ENCODE measurements at places on chromosomes 11 and 22. TPM values are rescaled to one million over a fixed set of nuclear protein-coding genes. Genes with fewer than 3 reads are reported as not detected.

DNA sequence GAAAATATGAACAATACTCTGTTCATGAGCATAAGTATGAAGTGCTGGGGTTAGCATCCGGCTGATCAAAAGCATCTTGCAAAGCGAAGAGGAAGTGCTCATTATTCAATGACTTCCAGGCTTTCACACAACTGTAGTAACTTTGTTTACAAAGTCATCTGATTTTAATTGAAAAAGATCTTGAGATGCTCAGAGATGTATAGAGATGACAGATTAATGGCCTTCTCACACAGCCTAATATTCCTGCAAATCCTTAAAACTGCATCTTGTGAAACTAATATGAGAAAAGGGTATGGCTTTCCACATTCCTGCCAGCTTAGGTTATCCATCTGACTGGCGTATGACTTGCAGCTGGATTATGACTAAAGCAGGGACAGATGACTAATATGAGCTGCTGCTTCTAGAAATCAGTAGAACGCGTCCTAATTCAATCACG lies 125.4 kb downstream of the CASP12 start:
- DNase-seq, result no peak
- H3K27ac ChIP-seq, result no peak overlapping the region
- H3K4me1 ChIP-seq, result peaks cover 15% of the 10 kb centered on the region
- H3K4me3 ChIP-seq, result no peak overlapping the region
- H3K27me3 ChIP-seq, result no peaks in the 10 kb centered on the region

GRCh38 chr11:9726321-9727022 lies 62.6 kb downstream of the SWAP70 start:
- no peak overlapping the region for H3K4me3 ChIP-seq
- H3K27ac ChIP-seq, result no peak overlapping the region
- no peak for DNase-seq
- no peaks in the 10 kb centered on the region for H3K27me3 ChIP-seq

GRCh38 chr11:69477086-69477485 lies 4.4 kb upstream of the LINC01488 start:
- H3K4me3 ChIP-seq, result no peak overlapping the region
- no peaks in the 10 kb centered on the region for H3K4me1 ChIP-seq

DNA sequence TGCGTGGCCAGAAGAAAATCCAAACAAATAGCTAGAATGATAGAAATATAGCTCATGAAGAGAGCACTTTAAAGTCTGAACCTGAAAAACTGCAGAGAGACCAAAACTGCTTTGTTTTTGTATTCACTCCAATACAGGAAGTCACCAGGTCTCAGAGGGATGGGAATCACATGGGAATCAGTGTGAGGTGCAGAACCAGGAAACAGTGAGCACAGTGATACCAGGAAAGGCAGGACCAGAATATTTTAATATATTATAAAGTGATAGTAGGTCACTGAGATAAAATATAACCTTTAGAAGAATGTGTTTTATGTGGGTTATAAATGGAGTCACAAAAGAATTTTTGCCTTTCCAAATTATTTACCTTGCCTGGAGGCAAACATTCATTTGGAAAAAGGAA lies 277.3 kb downstream of the CASP12 start:
- H3K36me3 ChIP-seq, result peaks cover 3% of the 10 kb centered on the region
- H3K4me1 ChIP-seq, result peaks cover 21% of the 10 kb centered on the region
- no peak overlapping the region for H3K4me3 ChIP-seq
- H3K27ac ChIP-seq, result no peak overlapping the region

DNA sequence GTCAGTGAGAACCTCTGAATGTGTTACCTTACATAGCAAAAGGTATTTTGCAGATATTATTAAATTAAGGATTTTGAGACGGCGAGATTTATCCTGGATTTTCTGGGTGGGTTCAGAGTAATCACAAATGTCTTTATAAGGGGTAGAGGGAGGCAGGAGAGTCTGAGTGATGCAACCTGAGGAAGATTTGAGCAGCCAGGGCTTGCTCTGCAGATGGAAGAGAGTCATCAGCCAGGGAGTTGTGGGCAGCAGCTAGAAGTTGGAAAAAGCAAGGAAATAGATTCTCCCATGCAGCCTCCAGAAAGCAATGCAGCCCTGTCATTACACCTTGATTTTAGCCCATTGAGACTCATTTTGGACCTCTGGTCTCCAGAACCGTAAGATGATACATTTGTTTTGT lies 4.1 kb upstream of the WDR74 start:
- DNase-seq, result no peak
- no peak overlapping the region for H3K4me3 ChIP-seq
- H3K27me3 ChIP-seq, result no peaks in the 10 kb centered on the region
- peaks cover 15% of the 10 kb centered on the region for H3K4me1 ChIP-seq

DNA sequence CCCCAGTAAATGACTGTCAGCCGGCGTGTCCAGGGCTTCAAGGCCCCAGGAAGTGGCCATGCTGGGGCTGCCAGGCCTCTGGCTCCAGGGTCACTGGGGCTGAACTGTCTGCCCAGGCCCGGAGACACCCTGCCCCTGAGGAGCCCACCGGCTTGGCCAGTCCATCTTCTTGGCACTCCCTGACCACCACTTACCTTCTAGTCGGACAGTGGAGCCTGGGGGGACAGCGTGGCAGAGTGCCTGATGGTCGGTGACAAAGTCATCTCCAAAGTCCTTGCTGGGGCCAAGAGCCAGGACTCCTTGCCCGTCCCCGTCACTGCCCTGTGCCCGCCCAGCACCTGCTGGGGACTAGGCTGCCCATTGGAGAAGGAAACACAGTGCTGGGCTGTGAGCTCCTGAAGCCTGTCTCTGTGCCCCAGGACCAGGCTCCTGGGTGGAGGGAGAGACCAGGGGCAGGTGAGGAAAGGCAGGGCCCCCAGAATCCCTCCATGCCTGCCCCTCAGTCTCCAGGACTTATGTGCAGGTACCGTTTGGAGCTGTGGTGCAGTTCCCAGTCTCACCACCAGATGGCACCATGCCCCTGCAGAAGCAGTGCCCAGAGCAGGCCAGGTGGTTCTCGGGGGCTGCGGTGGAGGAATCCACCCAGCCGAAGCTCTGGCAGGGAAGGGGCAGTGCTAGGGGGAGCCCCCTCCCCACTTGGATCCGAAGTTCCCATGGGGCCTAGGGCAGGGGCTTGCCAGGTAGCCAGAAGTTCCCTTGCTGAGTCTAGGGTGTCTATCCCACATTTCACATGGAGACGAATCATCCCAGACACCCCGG lies 6.0 kb upstream of the CCDC188 start:
- no peak overlapping the region for H3K27ac ChIP-seq
- H3K4me1 ChIP-seq, result peaks cover 2% of the 10 kb centered on the region
- H3K27me3 ChIP-seq, result no peaks in the 10 kb centered on the region
- no peak overlapping the region for H3K4me3 ChIP-seq
- no peaks in the 10 kb centered on the region for H3K36me3 ChIP-seq

- H3K27me3 ChIP-seq, result no peaks in the 10 kb centered on the region
- H3K27ac ChIP-seq, result peak overlapping the region; percentile 45
- H3K4me3 ChIP-seq, result peak overlapping the region; percentile 96
- H3K36me3 ChIP-seq, result peaks cover 40% of the 10 kb centered on the region
- no peak for DNase-seq
Measured at GRCh38 chr11:33158596-33159275, 2.5 kb downstream of the CSTF3 start.

- H3K4me3 ChIP-seq, result peak overlapping the region; percentile 64
- peak overlapping the region; percentile 95 for H3K27ac ChIP-seq
- H3K27me3 ChIP-seq, result no peaks in the 10 kb centered on the region
- peaks cover 43% of the 10 kb centered on the region for H3K36me3 ChIP-seq
- peak; percentile 81 for DNase-seq
- H3K4me1 ChIP-seq, result peaks cover 95% of the 10 kb centered on the region
Measured at GRCh38 chr11:64864473-64865285, 13.7 kb downstream of the EHD1 start.

DNA sequence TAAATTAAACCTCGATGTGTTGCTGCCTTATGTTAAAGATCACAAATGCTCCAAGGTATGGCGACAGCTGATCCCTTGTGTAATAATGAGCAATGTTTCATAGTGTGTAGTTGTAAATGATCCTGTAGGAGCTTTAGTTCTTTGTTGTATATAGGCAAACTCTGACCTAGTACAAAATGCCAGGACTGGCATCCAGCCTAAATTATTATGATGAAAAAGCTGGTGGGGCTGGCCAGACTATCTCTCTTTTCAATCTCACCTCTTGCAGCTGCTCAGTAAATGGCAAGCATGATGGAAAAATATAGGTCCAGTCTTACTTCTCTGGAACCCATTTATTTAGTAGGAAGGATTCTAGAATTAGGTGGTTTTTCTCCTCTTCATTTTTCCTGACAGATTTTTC lies 345.1 kb upstream of the C11orf87 start:
- no peak overlapping the region for H3K4me3 ChIP-seq
- no peak overlapping the region for H3K27ac ChIP-seq
- no peaks in the 10 kb centered on the region for H3K27me3 ChIP-seq
- no peaks in the 10 kb centered on the region for H3K36me3 ChIP-seq
- no peak for DNase-seq
- H3K4me1 ChIP-seq, result no peaks in the 10 kb centered on the region

- DNase-seq, result no peak
- H3K27ac ChIP-seq, result no peak overlapping the region
- no peak overlapping the region for H3K4me3 ChIP-seq
- H3K4me1 ChIP-seq, result no peaks in the 10 kb centered on the region
Measured at GRCh38 chr22:44213489-44214043, 32.8 kb downstream of the PARVG start.

DNA sequence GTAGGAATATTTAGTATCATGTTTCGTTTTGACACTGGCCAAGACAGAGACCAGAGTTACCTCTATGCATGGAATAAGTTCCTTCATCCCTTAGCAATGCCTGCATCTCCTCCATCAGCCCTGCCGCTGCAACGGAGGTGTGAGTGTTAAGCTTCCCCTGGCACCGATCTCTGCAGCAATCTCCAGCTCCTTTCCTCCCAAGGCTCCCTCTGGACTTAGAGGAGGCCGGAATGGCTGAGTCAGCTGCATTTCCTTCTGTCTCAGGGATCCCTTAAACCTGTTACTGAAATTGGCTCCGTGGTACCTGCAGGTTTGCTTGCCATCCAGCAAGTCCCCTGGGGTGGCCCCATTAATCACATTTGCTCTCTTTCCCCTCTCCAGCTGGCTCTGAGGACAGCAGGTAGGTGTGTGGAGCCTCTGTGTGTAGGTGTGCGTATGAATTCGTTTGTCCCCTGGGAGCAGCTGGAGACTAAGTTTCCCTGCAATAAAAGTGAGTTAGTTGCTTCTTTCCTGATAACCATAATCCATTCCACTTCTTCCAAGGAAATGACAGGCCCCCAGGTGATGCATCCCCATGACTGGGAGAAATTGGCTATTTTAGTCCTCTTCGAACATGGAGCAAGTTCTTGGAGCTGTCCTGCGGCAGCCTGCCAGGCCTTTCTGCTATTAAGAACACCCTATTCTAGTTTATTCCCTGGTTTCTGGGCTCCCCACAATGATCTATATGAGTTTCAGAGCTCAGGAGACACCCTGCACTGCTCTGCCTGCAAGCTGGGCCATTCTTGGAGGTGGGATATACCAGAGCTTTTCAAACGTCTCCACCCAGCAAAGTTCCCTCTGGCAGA lies 457.2 kb upstream of the CADM1 start:
- no peaks in the 10 kb centered on the region for H3K4me1 ChIP-seq
- no peak overlapping the region for H3K27ac ChIP-seq
- H3K4me3 ChIP-seq, result no peak overlapping the region

- H3K27me3 ChIP-seq, result no peaks in the 10 kb centered on the region
- DNase-seq, result no peak
- no peak overlapping the region for H3K27ac ChIP-seq
- peaks cover 19% of the 10 kb centered on the region for H3K4me1 ChIP-seq
- no peak overlapping the region for H3K4me3 ChIP-seq
Measured at GRCh38 chr11:35257281-35257680, 118.3 kb downstream of the CD44 start.

GRCh38 chr11:72235351-72236057 lies 8.5 kb downstream of the PHOX2A start:
- peaks cover 6% of the 10 kb centered on the region for H3K4me1 ChIP-seq
- peaks cover 12% of the 10 kb centered on the region for H3K27me3 ChIP-seq
- H3K4me3 ChIP-seq, result no peak overlapping the region
- H3K36me3 ChIP-seq, result peaks cover 14% of the 10 kb centered on the region
- H3K27ac ChIP-seq, result no peak overlapping the region
- no peak for DNase-seq

DNA sequence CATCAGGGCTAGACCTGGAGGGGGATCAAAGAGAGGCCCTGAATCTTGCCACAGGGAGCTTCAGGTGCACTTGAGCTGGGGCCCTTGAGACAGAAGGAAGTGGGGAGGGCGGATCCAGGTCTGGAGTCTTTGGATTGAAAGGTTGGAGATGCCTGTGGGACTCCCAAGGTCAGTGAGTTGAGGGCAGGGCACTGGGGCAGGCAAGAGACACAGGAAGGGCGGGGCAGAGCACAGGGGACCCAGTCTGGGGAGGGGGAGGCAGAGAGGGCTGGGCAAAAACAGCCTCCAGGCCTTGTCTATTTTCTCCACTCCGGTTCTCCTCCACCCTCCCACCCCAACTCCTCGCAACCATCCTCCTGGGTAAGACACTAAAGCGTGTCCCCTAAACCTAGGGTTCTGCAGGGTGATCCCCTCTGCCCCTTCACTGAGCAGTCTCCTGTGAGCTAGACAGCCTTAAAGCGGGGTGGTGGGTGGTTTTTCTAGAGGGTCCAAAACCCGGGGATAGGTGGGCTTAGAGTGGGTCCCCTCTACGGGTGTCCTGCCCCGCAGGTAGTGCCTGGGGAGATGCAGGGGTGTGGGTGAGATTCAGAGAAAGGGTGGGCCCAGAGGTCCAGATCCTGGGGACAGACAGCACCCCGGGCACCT lies 38.6 kb upstream of the CELSR1 start:
- no peaks in the 10 kb centered on the region for H3K27me3 ChIP-seq
- DNase-seq, result peak; percentile 11
- peak overlapping the region; percentile 55 for H3K27ac ChIP-seq
- H3K36me3 ChIP-seq, result no peaks in the 10 kb centered on the region
- peak overlapping the region; percentile 73 for H3K4me3 ChIP-seq

DNA sequence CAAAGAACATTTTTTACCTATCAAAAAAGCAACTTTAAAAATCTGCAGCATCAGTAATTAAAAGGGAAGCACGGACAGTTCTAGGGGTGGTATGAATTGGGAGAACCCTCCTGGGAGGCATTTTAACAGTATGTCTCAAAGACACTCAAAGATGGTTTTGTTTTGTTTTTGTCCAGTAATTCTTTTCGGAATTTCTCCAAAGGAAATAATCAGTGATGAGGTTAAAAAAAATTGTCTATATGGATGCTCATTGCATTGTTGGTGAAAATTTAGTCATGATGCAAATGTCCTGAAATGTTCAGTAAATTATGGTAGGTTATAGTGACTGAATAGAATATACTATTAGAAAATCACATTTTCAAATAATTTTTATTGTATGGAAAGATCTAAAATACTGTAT lies 115.1 kb downstream of the ATXN10 start:
- no peak for DNase-seq
- no peaks in the 10 kb centered on the region for H3K4me1 ChIP-seq
- no peak overlapping the region for H3K27ac ChIP-seq
- H3K36me3 ChIP-seq, result peaks cover 20% of the 10 kb centered on the region
- no peak overlapping the region for H3K4me3 ChIP-seq

GRCh38 chr22:31556627-31557203 lies 60.4 kb downstream of the SFI1 start:
- no peaks in the 10 kb centered on the region for H3K27me3 ChIP-seq
- H3K4me3 ChIP-seq, result no peak overlapping the region
- H3K4me1 ChIP-seq, result peaks cover 16% of the 10 kb centered on the region

BARX2 gene
- 1.3 TPM for total RNA-seq

CRYBB3 gene
- not detected for total RNA-seq

TPCN2 gene
- total RNA-seq, result 10.4 TPM

DERL3 gene
- 5.2 TPM for total RNA-seq

ABCC8 gene
- not detected for total RNA-seq

KLHL35 gene
- total RNA-seq, result 0.65 TPM

LRRC74B gene
- not detected for total RNA-seq

NECTIN1 gene
- total RNA-seq, result 1.7 TPM

KCNQ1 gene
- total RNA-seq, result 10.9 TPM
